ENCODE measurements at places on chromosomes 1 and 21.

GRCh38 chr1:48089356-48089891 is 92.2 kb upstream of the TRABD2B start:
- no peak for DNase-seq

- DNase-seq, result no peak
Measured at GRCh38 chr21:31555741-31556191, 103.7 kb upstream of the SOD1 start.

GRCh38 chr1:203771901-203772301 is 6.9 kb downstream of the LAX1 start:
- DNase-seq, result no peak

DNA sequence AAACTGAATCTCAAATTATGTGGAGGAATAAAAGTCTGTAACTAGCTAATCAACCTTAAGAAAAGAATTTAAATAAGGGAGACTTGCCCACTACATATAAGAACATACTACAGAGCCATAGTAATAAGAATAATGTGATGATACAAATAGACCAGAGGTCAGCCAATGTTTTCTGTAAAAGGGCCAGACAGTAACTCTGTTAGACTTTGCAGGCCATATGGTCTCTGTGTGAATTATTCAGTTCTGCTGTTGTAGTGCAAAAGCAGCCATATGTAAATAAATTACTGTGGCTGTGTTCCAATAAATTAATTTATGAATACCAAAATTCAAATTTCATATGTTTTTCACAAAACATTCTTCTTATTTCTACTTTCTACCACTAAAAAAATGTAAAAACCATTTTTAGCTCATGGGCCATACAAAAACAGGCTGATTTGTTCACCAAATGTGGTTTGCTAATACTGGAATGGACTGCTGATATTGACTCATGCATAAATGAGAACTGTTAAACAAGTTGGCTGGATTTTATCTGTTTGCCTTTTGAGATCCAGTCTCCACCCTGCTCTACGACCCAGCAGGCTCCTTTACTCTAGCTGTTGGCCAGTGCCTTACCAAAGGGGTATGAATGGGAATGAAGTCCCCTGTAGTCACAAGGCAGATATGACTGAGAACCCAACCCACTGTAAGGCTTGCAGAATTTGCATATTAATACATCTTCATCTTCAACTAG is 98.2 kb upstream of the ZNHIT6 start:
- DNase-seq, result no peak

- no peak for DNase-seq
Measured at GRCh38 chr1:3431266-3431665, 23.2 kb upstream of the ARHGEF16 start.

DNA sequence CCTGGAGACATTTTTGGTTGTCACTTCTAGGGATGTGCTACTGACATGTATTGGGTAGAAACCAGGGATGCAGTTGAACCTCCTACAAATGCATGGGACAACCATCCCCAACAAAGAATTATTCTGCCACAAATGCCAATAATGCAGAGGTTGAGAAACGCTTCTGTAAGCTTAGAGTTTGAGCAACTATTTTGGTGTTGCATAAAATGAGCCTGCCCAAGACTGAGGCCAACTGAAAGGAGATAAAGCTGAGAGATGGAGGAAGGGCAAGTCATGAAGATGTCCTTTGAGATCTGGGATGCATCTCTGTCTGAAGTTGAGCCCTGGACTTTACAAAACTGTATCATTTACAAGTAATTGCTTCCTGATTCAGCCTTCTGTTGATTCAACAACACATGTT is 106.9 kb downstream of the KCNJ15 start:
- DNase-seq, result no peak

- no peak for DNase-seq
Measured at GRCh38 chr1:1971688-1972087, 31.9 kb downstream of the CFAP74 start.

GRCh38 chr1:75233302-75233929 is 99.2 kb downstream of the LHX8 start:
- no peak for DNase-seq

GRCh38 chr1:201678264-201679101 is 139.6 kb downstream of the NAV1 start:
- DNase-seq, result no peak

- DNase-seq, result no peak
Measured at GRCh38 chr1:41344708-41345159, 16.5 kb upstream of the FOXO6 start.

DNA sequence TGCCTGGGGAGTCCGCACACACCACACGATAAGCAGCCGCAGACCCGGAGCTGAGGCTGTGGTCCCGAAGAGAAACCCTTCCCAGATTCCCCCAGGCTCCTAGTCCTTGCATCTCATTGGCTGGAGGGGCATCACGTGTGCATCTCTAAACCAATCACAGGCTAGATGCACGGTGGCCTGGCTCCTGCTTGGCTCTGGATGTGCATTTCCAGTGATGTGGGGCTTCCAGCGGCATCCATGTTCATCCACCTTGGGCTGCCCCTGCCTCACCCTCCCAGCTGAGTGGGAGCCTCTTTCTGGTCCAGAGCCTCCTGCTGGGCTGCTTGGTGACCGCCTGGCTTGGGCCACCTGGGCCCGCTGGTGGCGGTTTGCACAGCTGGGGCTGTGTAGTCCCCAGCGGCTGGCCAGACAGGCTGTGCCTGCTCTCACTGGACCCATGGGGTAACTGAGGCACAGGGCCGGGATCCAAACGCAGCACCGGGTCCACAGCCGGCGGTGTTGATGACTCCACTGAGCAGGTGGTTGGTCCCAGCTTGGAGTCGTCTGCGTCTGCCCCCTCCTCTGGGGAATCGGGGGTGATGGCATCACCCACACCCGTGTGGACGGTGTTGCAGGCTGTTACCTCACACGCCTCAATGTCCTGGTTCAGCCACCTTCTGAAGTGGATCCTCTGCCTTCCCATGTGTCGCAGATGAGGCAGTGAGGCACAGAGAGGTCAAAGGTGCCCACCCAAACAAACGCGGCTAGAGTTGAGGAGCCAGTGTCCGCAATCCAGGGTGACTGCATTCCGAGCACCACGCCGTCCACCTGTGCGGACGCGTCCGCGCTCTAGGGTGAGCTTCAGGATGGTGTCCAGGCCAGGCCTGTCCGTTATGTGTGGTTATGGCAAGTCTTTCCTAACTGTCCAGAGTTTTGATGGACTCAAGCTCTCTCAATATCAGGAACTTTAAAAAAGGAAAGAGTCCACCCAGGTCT is 41.3 kb downstream of the COL6A1 start:
- no peak for DNase-seq

DNA sequence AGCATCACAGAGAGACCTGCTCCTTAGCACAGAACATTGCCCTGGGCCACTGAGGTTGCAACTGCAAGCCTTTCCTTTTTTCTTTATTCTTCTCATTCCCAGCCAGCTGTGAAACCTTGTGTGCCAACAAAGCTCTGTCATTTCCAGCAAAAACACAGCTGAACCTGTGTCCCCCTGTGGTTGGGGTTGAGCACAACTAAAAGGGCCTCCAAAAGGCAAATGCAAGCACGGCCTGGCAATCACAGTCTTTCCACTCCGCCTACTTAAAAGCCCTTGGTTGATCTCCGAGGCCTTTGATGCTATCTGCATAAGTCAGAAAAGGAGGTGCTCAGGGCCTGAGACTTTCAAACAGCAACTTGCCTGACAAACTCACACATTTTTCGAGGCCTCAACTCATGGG is 32.7 kb downstream of the SUSD4 start:
- DNase-seq, result no peak

DNA sequence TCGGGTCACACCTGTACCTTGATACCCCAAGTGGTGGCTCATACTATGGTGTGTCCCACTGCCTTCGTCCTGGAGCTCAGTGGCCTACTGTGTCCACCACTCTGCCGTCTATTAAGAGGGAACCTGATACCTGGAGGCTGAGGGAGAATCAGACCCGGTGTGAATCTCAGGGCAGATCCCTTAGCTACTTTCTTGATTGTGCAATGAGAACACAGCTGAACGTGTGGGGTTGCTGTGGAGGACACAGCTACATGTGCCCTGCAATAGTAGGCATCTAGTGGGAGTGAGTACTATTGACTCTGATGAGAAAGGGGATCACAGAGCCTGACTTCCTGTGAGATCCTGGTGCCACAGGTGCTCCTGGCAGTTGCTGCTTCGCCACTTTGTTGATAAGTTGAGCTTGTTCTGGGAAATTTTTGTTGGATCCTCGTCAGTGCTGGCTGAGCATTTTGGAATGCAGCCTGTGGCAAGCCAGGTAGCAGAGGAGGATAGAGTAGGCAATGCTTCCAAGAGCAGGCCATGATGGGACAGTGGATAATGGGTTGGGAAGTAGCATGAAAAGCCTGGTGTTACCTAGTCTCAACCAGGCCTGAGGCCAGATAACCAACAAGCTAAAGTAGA is 28.2 kb upstream of the MPZL1 start:
- no peak for DNase-seq

DNA sequence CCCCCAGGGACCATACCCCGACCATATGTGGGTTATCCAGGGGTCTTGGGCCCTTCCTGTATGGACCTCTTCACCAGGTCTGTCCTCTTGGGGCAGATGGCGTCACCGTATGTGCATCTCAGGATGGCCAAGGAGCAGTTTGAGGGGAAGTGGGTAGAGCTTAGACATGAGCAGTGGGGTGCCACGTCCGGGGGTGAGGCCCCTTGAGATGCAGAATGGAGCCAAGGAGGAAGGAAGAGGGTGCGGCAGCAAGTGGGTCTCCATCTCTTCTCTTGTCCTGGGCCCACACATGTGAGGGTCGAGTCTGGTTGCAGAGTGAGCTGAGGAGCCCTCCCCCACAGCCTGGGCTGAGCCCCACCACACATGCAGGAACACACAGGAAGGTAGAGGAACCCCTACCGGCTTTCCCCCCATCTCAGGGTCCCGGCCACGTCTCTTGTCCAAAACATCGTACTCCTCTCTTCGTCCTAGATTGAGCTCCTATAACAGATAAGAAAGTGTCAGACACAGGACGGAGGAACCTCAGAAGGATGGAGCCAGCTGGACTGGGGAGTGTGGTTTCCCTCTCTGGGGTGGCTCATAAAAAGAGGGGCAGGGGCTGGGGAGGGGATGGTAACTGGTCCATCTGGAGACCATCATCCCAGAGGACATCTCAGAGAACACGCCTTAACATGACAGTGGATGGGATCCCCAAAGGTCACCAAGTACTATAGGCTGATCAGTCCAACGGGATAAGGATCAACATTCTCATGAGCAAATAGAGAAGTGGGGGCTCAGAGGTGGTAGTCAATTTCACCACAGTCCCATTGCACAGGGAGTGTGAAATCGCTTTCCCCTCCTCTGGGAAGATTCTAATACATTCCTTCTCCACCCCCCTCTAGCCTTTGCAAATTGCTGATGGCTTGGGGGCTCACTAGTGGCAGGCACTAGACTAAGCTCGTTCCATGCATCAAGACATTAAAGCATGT is 79.9 kb downstream of the CD247 start:
- DNase-seq, result no peak

DNA sequence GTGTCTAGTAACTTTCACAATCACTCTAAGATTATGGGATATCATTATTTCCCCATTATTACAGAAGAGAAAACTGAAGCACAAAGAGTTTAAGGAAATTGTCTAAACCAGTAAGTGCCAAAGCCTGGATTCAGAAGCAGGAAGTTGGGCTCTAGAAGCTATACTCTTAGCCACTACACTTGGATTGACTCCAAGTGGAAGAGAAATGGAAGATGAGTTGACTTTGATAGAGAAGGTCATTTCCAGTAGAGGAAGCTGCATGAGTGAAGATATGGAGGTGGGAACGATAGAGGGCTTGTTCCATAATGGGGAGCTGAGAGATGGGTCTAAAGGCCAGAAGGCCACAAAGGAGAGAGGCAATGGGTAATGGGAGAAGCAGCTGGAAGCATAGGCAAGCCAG is 11.7 kb upstream of the TDRD10 start:
- no peak for DNase-seq

DNA sequence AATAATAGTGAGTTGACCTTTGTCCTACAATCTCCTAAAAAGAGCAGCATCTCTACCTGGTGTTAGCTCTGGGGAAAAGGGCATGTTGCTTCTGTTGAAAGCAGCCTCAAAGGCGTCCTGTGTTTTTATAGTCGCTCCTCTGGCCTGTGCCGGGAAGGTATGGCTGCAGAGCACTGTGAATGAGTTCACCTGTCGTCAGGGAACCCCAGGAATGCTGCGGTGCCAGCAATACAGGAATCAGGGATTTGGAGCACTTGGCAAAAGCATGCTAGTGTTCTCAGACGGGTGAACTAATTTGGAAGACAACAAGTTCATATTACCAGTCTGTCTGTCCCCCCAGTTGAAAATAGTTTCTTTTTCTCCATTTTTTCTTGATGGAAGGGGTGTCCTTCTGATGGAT is 60.3 kb upstream of the PGD start:
- no peak for DNase-seq

GRCh38 chr1:53267761-53268160 is 29.4 kb upstream of the MAGOH start:
- no peak for DNase-seq

GRCh38 chr1:202319381-202320080 is 22.2 kb downstream of the UBE2T start:
- no peak for DNase-seq

DNA sequence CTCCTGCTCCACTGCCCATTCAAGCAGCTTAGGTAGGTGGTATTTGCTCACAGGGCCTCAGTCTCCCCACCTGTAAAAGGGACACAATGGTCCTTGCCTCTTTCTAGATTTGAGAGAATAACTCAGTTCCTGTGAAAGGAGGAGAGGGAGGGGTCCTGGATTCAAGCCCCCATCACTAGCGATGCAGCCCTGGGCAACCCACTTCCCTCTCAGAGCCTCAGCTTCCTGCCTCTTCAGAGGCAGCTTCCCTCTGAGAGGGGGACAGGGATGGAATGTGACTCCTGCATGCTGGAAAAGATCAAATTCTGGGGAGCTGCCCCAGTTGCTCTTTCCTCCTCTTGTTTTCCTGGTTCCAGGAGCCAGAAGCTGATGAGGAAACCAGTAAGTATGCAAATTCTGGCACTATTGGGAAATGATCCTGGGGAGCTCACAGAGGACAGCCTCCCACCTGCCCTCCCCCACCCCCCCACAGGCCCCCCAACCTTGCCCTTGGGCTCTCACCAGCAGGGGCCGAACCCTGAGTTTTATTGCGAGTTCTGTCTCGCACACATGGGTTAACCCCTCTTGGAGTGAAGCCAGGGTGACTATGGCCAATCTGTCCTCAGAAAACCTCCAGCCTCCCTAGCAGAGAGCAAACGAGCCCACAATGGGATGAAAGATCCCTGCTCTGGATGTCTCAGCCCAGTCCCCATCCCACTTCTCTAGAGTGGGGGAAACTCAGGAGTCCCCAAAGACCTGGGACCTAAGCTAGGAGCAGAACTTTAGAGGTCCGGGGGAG is 11.7 kb downstream of the ZC3H12A start:
- no peak for DNase-seq

GRCh38 chr1:94980582-94981574 is 54.0 kb upstream of the CNN3 start:
- no peak for DNase-seq

DNA sequence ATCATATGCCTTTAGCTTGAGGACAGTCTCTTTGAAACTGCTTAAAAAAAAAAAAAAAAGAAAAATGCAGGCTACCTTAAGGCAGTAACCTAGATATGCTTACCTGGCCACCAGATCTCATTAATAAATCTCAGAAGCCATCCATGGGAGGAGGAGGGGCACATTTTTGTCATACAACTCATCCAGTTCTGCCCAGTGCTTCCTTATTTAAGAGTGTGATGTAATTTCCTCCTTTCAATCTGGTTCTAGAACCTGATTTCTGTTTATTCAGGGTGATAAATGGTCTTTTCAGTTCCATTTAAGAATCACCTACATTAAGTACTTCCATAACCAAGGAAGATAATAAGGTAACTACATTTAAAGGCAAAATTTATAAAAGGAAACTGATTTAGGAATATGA is 6.1 kb downstream of the ERRFI1 start:
- no peak for DNase-seq
